GM12865 (cell line): ENCODE measurements at places on chromosomes 2 and 18.
A peak's percentile ranks its signal among the peaks of the same experiment; 100 is the strongest.

DNA sequence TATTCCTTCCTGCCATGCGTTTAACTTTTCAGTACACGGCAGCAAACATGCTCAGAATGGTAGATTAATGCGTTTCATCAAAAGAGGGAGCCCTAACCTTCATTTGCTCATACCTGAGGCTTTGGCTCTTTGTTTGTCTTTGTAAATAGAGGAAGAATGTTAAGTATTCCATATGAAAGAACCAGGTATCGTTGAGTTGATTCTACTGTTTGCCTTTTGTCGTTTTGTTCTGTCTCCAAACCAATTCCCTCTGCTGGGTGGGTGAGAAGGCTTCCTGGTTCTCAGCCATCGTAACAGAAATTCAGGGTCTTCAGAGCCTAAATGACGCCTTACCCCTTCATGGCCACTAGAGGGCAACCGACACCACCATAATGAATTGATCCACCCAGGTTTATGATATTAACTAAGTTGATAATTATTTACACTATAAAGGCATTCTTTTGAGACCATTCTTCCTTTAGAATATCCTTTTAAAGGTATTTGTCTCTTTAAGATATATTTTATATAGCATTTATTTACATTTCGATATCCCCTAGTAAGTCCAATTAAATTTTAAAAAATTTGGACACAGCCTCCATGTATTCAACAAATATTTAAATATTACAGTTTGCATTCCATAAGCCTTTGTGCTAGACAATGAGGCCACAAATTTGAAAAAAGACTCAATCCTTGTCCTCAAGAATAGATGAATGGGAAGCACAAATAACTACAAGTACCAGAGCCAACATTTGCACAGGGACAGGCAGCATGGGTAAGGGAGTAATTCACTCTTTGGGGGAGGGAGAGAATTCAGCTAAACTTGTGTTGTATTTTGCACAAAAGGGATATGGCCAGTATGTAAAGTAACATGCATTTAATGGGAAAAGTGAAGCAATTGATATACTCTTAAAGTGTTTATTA, 48.1 kb downstream of the TIMM21 start:
- DNase-seq: peak; percentile 64

DNA sequence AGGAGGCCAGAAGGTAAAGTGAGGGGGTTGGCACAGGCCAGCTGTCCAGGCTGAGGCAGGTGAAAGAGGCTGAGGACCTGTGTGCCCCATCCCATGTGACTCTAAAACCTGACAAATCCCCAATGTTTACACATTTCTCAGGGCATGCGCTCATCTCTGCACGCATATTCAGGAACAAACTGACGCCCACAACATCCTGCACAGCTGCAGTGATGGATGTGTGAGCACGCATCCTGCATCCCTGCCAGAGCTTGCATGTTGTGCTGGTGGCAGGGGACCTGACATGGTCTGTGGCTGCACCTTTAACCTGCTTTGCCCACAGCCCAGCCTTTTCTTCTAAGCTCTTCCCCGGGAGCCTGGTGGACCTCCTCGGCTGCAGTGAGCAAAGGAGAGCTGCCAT, 83.1 kb downstream of the FBXO15 start:
- DNase-seq: peak; percentile 3

DNA sequence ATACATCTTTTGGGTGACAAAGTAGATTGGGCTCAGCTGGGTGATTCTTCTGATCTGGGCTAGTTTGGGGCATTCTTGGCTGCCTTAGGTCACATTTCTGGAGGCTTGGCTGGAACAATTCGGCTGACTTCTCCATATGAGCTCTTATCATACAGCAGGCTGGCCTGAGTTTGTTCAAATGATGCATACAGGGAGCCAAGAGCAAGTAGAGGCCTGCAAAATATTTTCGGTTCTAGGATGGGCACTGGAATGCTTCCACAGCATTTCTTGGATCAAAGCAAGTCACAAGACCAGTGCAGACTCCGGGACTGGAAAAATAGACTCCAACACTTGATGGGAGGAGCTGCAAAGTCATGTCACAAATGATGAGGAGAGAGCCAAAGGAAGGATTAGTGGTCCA, 98.4 kb downstream of the SCG2 start:
- no peak for DNase-seq

GRCh38 chr2:70936165-70936978, 672 bp downstream of the ATP6V1B1 start:
- no peak for DNase-seq

- DNase-seq: no peak
Measured at GRCh38 chr2:202016579-202017227, 17.0 kb upstream of the FZD7 start.

- DNase-seq: no peak
Measured at GRCh38 chr2:203605302-203605701, 70.2 kb upstream of the RAPH1 start.

DNA sequence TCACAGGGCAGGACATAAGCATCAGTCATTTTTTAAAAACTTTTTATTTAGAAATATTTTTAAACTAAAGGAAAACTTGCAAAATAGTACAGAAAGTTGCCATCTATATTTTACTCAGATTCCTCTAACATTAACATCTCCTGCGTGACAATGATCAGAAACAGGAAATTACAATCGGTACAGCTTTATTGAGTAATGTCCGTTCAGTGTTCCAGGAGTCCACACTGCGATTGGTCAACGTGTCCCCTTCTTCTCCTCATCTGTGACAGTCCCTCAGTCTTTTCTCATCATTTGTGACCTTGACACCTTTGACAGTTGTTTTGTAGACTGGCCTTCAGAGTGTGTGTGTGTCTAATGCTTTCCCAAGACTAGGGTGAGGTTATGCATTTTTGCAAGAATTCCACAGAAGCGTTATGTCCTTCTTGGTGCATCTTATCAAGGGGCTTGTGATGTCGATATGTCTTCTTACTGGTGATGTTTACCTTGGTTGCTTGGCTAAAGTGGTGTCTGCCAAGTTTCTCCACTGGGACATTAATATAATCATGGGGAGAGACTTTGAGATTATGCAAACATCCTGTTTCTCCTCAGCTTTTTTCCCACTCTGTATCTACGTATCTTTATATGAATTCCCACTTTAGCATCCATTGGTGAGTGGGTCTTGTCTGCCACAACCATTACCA, 21.4 kb upstream of the TMEM177 start:
- no peak for DNase-seq

- no peak for DNase-seq
Measured at GRCh38 chr2:173288561-173288960, 66.1 kb upstream of the CDCA7 start.

DNA sequence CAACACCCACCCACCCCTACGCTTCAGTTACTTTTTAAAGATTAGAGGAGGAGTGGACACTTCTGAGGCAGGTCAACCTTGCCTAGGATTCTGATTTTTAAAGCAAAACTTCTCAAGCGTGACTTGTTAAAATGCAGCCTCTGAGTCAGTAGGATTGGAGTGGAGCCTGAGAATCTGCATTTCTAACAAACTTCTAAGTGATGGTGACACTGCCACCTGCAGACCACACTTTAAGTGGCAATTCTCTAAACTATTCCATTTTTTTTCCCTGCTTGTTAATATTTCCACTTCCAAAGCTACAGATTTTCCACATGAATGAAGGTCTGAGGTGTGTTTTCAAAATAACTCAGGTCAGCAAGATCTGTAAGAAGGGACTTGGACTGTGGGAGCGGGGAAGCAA, 171.1 kb upstream of the CCDC150 start:
- peak; percentile 16 for DNase-seq

DNA sequence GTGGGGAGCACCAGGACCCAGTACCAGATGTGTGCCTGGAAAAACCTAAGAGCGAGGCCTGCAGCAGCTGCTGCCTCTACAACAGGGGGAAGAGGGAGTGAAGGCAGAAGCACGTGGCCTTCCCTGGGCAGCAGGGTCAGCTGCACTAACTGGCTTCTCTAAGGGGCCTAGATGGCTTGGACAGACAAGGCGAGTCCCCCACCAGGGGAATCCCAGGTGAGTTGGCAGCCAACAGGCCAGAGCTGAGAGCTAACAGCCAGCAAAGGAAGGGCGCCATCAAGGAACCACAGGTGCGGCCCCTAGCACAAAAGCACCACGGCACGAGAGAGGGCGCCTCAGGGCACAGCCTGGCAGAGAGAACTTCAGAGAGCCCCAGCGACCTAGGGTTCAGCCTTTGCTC, 19.8 kb upstream of the MAL start:
- DNase-seq: no peak

GRCh38 chr2:127164761-127165538, 55.1 kb downstream of the CYP27C1 start:
- DNase-seq: no peak

DNA sequence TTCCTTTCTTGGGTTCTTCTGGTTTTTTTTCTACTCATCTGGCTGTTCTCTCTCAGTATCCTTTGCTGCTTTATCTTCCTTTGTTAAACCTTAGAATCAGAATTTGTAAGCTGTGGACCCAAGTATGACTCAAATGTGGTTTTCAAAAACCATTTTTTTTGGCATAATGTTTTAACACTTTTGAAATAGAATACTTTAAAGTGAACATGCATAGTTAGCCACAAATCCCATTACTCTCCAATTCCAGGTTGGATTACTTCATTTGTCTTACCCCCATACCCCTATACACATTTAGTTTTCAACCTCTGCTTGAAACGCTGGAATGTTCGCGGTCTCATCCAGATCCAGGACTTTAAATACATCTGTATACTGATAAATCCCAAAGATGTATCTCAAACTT, 29.1 kb downstream of the ALMS1 start:
- DNase-seq: no peak

GRCh38 chr2:121776885-121777698, 21.6 kb downstream of the TSN start:
- DNase-seq: peak; percentile 19

GRCh38 chr2:113184531-113185230, 10.9 kb downstream of the PSD4 start:
- DNase-seq: no peak

DNA sequence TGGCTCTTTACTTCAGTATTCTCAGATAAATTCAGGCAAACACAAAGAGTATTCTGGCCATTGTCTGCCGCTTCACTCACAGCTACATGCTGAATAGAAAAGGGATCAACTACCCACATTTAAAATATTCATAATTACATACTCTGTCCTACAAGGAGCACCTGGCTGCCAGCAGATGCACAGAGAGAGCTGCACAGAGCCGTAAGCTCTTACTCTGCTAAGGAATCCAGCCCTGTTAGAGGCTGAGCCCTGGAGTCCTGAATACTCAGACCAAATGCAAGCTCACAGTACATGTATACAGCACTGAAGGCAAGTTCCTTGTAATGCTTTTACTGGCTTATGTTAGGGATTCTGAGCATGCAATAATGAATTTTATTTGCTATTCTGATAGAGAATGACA, 80.3 kb downstream of the FTCDNL1 start:
- DNase-seq: no peak

- DNase-seq: no peak
Measured at GRCh38 chr18:79583426-79583825, 96.2 kb upstream of the CTDP1 start.

DNA sequence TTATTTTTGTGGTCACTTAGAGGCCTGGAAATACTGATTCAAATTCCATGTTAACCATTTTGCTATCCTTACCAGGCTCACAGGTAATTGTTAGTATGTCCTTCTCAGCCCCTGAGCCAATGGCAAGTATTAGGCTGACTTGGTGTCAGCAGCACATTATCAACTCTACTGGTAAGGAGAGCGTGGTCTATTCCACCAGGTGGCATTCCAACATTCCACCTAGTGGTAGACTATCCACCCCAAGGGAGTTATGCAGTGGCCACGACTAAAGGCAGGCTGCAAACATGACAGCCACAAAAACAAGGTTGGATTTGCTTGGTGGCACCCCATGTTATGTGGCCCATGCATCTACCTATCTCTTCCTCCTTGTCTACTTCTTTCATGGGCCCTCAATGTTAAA, 31.8 kb upstream of the GCC2 start:
- peak; percentile 12 for DNase-seq
